Stimulated activated CD8-positive, alpha-beta memory T cell treated with anti-CD3 and anti-CD28 coated beads, Interleukin-7, amount 100 ng/mL, for 1 hour (primary cell): ENCODE measurements at places on chromosomes 7 and 10.

GRCh38 chr10:128859738-128860386 lies 607.2 kb upstream of the MGMT start:
- no peak for DNase-seq

DNA sequence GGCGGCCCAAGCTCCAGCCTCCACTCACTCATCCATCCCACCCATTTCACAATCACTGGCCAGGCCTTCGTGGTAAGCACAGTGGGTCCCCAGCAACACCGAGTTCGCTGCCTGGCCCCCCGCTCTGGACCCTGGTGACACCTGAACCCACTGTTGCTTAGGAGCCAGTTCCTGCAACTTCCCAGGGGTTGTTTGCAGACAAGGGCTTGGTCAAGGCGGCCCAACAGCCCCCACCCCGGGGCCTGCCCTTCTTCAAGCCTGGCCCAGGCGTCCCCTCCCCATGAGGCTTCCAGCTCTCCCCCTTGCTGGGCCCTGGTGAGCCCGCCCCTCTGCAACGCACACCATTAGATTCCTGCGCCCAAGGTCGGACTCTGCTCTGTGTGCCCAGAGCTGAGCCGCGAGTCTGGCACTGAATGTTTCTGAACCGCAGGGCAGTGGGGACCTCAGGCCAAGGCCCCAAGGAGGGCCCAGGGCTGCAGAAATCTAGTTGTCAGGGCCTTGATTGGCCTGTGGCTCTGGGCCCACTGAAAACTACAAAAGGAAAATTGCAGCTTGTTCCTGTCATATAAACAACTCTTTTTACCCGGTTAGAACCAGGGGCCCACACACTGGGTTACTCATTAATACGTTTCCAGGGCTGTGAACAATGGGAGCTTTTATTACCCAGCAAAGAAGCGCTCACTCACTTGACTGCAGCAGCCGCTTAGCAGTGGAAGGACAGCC lies 2.1 kb upstream of the COX19 start:
- DNase-seq, result no peak

GRCh38 chr7:4665661-4666060 lies 16.4 kb upstream of the FOXK1 start:
- no peak for DNase-seq

- DNase-seq, result no peak
Observed at GRCh38 chr7:93836116-93836515, 54.4 kb downstream of the TFPI2 start.

- no peak for DNase-seq
Observed at GRCh38 chr10:17022896-17023295, 106.7 kb downstream of the CUBN start.

- no peak for DNase-seq
Observed at GRCh38 chr10:78000956-78001472, 28.3 kb downstream of the POLR3A start.

GRCh38 chr7:127957886-127958285 lies 73.4 kb downstream of the LRRC4 start:
- DNase-seq, result no peak

DNA sequence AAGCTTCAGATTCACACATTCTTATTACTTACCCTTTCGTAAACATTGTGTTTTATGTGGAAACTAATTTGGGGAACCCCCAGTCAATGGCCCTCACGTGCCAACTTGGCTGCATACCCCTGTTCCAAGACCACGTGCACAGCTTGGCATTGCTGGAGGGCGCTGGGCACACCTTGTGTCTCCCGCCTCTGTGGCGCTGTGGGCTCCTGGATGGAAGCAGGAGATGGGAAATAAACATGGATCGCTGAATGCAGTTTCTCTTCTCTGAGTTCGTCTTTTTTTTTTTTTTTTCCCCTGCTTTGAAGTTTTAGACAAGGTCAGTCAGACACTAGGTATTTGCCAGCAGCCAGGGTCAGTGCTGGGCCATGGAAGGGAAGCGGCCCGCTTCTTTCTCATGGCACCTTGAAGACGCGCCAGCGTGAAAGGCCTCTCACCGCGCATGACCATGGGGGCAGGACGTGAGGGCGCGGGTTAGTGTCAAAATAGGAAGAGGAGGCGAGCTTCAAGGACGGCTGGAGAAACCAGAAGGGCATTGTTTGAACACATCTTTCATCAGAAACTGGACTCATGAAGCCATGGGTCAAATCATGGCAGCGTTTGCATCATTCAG lies 27.3 kb downstream of the BNIP3 start:
- DNase-seq, result no peak

- no peak for DNase-seq
Observed at GRCh38 chr7:46811529-46811928, 770.4 kb downstream of the TNS3 start.

GRCh38 chr10:69576334-69577011 lies 3.3 kb upstream of the NEUROG3 start:
- no peak for DNase-seq

- DNase-seq, result no peak
Observed at GRCh38 chr7:78134256-78134655, 335.7 kb downstream of the PHTF2 start.
